ENCODE measurements at places on chromosomes 4 and X. TPM values are rescaled to one million over a fixed set of nuclear protein-coding genes. Genes with fewer than 3 reads are reported as not detected.
A peak's percentile ranks its signal among the peaks of the same experiment; 100 is the strongest.

DNA sequence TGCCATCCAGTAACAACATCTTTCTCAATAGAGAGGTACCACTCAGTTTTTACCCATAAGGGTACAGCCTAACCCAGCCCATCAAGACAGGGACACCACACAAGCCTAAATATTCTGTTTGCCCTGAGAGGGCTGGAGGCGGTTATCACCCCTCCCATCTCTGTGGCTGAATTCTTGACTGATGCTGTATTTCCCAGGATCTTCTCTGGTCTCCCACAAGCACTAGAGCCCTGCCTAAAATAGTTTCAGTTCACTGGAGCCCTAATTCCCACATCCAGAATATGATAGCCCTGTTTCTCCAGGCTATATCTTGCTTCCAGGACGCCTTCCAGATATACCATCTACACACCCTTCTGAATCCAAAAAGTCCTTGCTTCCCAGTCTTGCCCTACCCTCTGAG is 91.6 kb upstream of the NMU start:
- peaks cover 8% of the 10 kb centered on the region for H3K27me3 ChIP-seq
- DNase-seq, result no peak
- no peaks in the 10 kb centered on the region for H3K4me1 ChIP-seq
- H3K27ac ChIP-seq, result no peak overlapping the region

- no peak overlapping the region for H3K4me3 ChIP-seq
- H3K27me3 ChIP-seq, result no peaks in the 10 kb centered on the region
- H3K4me1 ChIP-seq, result no peaks in the 10 kb centered on the region
- no peak overlapping the region for H3K27ac ChIP-seq
- no peaks in the 10 kb centered on the region for H3K36me3 ChIP-seq
- no peak for DNase-seq
Observed at GRCh38 chr4:42489095-42489494, 91.8 kb downstream of the SHISA3 start.

DNA sequence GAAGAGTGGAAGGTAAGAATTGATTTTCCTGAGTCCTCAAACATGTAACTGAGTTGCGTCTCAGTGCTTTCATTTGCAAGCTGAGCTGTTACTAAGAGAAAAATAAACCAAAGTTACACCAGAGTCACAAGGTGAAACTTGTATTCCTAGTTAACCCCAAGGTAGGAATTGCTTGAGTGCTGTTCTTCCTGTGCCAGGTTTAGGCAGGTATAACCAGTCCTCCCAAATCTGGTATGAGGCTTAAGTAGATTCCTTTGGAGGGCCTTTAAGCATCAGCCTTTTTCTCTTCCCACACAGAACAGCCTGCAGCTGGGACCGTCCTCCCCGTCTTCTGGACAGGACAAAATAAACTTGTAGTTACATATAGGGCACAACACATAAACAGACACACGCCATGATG is 2.3 kb upstream of the BTC start:
- DNase-seq, result no peak
- no peak overlapping the region for H3K4me3 ChIP-seq
- H3K36me3 ChIP-seq, result no peaks in the 10 kb centered on the region
- peaks cover 2% of the 10 kb centered on the region for H3K4me1 ChIP-seq
- H3K27ac ChIP-seq, result no peak overlapping the region

DNA sequence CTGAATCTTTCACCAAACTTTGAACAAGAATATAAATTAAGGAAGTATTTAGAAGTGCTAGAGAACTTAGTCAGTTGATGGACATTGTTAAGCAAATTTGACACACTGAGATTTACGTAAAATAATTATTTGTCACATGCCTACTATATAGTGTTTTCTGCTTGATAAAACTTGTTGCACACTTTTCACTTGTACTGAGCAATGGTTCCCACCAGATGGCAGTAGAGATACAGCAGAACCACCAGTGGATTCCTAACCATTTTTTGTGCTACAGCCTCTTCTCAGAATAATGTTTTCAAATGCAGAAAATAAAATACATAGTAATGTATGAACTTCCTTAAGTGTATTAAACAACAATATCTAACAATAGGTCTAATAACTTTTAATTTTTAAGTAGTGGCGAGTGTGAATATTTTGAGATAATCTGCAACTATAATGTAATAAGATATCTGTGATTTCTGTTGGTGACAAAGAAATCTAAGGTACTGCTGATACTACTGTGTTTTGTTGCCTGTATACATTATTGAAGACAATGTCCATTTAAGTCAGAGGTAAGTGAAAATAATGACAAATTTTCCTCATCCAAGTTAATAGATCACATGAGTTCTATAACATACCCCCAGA is 81.2 kb downstream of the APOOL start:
- no peak overlapping the region for H3K4me3 ChIP-seq
- no peaks in the 10 kb centered on the region for H3K27me3 ChIP-seq
- DNase-seq, result peak; percentile 12
- H3K27ac ChIP-seq, result no peak overlapping the region
- peaks cover 14% of the 10 kb centered on the region for H3K36me3 ChIP-seq
- H3K4me1 ChIP-seq, result no peaks in the 10 kb centered on the region

Gene GAGE2A
- total RNA-seq, result not detected

DNA sequence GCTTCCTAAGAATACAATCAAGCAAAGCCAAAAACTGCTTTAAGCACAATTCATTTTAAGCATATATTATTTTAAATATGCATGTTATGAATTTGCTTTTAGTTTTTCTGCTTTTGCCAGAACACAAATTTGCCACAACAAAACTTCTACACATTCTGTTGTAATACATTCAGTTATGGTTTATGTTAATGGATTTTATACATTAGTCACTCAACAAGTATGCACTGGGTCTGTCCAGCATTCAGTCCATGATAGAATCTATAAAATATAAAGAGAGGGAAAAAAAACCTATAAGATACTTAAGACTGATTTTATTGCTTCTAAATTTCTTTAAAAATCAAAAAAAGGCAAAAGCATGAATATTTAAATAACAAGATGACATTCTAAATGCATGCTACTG is 22.2 kb downstream of the IQCM start:
- no peaks in the 10 kb centered on the region for H3K27me3 ChIP-seq
- no peaks in the 10 kb centered on the region for H3K36me3 ChIP-seq
- no peak overlapping the region for H3K27ac ChIP-seq
- H3K4me3 ChIP-seq, result no peak overlapping the region
- DNase-seq, result no peak

DNA sequence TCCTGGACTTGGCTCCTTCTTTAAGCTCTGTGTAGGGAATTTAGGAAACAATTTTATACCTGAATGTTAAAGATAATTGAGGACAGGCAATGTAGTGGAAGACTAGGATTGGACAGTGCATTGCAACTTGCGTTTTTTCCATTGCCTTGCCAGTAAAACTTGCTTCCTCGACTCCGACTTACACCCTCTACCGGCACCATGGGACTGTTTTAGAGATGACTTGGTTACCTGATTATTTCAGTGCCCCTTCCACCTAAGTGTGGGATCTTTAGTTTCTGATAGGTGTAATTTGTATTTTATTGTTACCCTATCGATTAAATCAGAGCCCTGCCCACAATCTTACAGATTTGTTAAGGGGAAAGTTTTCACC is 1.2 kb downstream of the PRPS1 start:
- H3K27ac ChIP-seq, result peak overlapping the region; percentile 95
- peaks cover 26% of the 10 kb centered on the region for H3K4me1 ChIP-seq
- peak overlapping the region; percentile 91 for H3K4me3 ChIP-seq
- no peaks in the 10 kb centered on the region for H3K27me3 ChIP-seq
- H3K36me3 ChIP-seq, result peaks cover 6% of the 10 kb centered on the region

Gene RAP1GDS1
- 40.9 TPM for total RNA-seq

Gene BLTP1
- 20.5 TPM for total RNA-seq

- H3K4me3 ChIP-seq, result no peak overlapping the region
- no peak for DNase-seq
- no peaks in the 10 kb centered on the region for H3K27me3 ChIP-seq
Observed at GRCh38 chr4:3199653-3200422, 49.1 kb upstream of the MSANTD1 start.

DNA sequence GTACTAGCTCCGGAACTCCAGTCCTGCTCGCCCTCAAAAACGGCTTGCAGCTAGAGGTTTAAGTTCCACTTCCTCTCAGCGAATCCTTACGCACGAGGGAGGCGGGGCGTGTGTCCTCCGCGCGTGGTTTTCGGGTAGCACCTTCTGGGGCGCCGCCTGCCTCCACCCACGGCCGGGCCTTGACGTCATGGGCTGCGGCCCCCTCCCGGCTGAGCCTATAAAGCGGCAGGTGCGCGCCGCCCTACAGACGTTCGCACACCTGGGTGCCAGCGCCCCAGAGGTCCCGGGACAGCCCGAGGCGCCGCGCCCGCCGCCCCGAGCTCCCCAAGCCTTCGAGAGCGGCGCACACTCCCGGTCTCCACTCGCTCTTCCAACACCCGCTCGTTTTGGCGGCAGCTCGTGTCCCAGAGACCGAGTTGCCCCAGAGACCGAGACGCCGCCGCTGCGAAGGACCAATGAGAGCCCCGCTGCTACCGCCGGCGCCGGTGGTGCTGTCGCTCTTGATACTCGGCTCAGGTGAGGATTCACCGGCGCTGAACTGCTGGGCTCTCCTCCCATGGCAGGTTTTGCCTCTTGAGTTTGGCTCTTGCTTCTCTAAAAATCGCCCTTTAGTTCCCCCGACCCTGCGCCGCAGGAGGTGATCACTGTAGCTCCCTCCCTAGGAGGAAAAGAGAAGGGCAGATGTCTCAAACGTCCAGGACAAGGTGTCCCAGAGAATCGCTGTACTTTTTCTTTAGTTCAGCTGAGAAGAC is at the start of gene AREG:
Gene AREG (plus strand): TSS at position 246 of the 752 bp plus-strand sequence. CDS start 210 bp downstream, at position 456.
- peaks cover 4% of the 10 kb centered on the region for H3K4me1 ChIP-seq
- no peaks in the 10 kb centered on the region for H3K27me3 ChIP-seq
- DNase-seq, result peak; percentile 91
- H3K36me3 ChIP-seq, result no peaks in the 10 kb centered on the region
- H3K27ac ChIP-seq, result peak within 1 kb of the TSS; percentile 75
- H3K4me3 ChIP-seq, result peak within 1 kb of the TSS; percentile 87

DNA sequence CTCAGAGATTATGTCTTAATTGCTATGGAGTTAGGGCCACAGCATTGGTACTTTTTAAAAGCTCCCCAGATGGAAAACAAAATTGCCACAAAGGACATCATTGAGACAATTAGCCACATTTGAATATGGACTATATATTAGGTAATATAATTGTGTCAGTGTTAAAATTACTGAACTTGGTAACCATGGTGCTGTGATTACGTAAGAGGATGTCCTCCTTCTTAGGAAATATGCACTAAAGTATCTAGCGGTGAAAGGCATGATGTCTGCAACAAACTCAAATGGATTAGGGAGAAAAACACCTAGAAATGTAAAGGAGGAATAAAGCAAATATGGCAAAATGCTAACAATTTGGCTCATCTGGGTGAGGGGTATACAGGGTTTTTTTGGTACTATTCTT is 89.9 kb upstream of the PAK3 start:
- H3K36me3 ChIP-seq, result no peaks in the 10 kb centered on the region
- peaks cover 3% of the 10 kb centered on the region for H3K27me3 ChIP-seq
- no peak overlapping the region for H3K27ac ChIP-seq
- H3K4me3 ChIP-seq, result no peak overlapping the region
- DNase-seq, result no peak
- H3K4me1 ChIP-seq, result no peaks in the 10 kb centered on the region

Gene TBC1D25
- total RNA-seq, result 10.6 TPM

Gene RNF175
- 1.4 TPM for total RNA-seq

Gene GPR119
- not detected for total RNA-seq

- H3K4me1 ChIP-seq, result no peaks in the 10 kb centered on the region
- H3K27me3 ChIP-seq, result no peaks in the 10 kb centered on the region
- no peak for DNase-seq
- no peaks in the 10 kb centered on the region for H3K36me3 ChIP-seq
- H3K4me3 ChIP-seq, result no peak overlapping the region
- H3K27ac ChIP-seq, result no peak overlapping the region
Observed at GRCh38 chr4:31518796-31519250, 798.7 kb downstream of the PCDH7 start.

DNA sequence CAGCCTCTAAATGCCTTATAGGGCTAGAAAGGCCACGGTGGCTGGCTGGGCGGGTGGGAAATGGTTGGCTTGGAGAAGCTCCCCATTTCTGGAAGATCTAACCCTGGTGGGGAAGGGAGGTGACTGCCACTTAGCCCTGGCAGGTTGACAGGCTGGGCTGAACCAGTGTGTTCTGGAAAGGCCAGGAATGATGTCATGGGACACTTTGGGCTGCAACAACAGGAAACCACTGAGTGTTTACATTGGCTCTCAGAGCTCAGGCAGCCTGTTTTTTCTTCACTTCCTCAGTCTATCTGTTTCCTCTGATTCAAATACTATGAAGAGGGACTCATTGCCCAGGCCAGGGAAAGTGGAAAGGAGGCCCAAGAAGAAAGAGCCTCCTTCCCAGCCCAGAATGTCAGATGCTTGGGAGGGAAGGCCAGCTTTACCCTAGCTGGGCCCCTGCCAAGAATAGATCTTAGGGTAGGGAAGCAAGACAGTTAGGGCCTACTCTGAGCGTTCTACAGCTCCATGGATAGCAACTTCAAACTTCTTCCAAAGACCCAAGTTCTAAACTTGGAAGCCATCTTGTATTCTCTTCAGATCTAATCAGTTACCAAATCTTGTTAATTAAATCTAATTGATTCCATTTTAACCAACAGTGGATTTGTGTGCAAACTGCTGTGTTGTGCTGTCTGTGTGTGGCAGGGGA is 65.8 kb upstream of the MSN start:
- H3K4me3 ChIP-seq, result peak overlapping the region; percentile 15
- peak; percentile 66 for DNase-seq
- H3K27me3 ChIP-seq, result no peaks in the 10 kb centered on the region
- peaks cover 74% of the 10 kb centered on the region for H3K4me1 ChIP-seq
- H3K27ac ChIP-seq, result peak overlapping the region; percentile 92
- H3K36me3 ChIP-seq, result peaks cover 2% of the 10 kb centered on the region

DNA sequence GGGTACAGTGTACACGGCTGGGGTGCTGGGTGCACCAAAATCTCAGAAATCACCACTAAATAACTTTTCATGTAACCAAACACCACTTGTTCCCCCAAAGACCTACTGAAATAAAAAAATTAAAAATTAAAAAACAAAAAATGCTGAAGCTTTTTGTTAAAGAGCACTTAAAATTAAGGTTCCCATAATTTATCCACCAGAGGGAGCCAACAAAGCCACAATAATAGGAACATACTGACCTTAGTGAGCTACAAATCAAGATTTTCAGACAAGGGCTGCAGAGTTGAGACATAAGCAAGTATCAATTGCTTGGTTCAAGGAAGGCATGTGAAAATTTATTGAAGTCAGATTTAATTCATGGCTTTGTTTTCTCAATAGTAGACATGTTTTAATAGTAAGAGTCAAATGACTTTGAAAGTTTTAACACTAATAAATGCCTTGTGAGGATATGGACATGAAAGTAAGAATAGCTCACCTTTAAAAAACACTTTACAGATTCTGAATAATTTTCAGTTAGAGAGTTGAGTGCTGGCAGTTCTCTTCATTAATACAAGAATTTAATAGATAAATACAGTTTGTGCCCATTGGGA is 43.0 kb upstream of the SCOC start:
- H3K4me3 ChIP-seq, result no peak overlapping the region
- DNase-seq, result no peak
- no peaks in the 10 kb centered on the region for H3K27me3 ChIP-seq
- no peaks in the 10 kb centered on the region for H3K36me3 ChIP-seq
- no peaks in the 10 kb centered on the region for H3K4me1 ChIP-seq

GRCh38 chrX:112081781-112082652 is 559 bp downstream of the TRPC5 start:
- DNase-seq, result no peak
- peaks cover 30% of the 10 kb centered on the region for H3K27me3 ChIP-seq
- no peak overlapping the region for H3K27ac ChIP-seq
- no peaks in the 10 kb centered on the region for H3K36me3 ChIP-seq
- no peaks in the 10 kb centered on the region for H3K4me1 ChIP-seq

Gene CD99
- 215 TPM for total RNA-seq
